ENCODE measurements at places on chromosomes 1 and 21. TPM values are rescaled to one million over a fixed set of nuclear protein-coding genes. Genes with fewer than 3 reads are reported as not detected.

GRCh38 chr1:68162761-68163160 is 69.6 kb downstream of the WLS start:
- DNase-seq = no peak

DNA sequence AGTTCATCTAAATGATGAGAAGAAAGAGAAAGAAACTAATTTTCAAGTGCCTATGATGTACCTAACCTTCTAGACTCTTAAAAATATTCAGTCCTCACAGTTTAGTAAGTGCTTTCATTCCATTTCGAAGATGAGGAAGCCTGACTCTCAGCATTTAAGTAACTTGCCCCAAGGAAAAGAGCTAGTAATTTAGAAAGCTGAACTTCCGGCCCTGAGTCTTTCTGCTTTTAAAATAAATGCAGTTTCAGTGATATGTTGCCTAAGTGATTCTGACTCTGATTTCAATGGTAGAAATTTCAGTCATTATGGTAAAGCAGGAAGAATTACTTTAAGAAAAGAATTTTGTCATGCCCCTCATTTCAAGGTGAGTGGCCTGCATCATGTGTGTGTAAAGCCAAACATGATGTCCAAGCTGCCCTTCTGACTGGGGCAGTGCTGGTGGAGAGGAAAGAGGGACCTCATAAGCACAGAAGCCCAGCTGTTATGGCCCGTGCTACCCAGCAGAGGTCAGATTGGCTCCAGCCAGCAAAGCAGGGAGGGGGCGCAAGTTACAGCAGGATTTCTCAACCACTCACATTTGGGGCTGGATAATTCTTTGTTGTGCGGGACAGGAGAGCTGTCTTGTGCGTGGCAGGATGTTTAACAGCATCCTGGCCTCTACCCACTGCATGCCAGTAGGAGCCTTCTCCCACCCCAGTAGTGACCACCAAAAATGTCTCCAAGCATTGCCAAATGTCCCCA is 10.7 kb downstream of the ATP1A4 start:
- no peak for DNase-seq

DNA sequence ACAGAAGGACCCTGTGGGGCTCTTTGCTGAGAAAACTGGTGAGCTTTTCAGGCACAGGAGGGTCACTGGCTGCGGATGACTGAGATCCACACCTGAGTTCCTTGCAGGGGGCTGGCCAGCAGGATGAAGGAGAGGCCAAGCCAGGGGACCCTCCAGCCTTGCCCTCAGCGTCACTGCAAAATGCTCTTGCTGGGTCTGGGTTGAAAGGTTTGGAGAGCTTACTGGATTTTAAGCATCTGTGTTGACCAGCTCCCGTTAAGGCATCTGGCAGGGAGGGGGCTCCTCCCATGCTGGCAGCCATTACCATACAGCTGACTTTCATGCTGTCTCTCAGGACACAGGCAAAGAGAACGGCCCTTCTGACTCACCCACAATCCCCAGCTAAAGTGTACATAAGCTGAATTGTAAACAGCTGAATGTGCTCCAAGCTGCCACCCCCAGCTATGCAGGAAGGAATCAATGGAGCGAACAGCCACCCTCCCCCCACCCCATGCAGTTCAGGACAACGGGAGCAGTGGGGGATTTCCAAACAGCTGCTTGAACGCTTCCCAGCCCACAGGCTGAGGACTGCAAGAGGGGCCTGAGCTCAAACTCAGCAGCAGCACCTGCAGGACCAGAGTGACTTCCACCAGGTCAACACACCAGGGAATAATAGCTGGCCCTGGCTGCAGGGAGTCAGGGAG is 21.3 kb upstream of the A3GALT2 start:
- peak; percentile 91 for DNase-seq

GRCh38 chr1:248804771-248805681 is 20.7 kb downstream of the SH3BP5L start:
- no peak for DNase-seq

DNA sequence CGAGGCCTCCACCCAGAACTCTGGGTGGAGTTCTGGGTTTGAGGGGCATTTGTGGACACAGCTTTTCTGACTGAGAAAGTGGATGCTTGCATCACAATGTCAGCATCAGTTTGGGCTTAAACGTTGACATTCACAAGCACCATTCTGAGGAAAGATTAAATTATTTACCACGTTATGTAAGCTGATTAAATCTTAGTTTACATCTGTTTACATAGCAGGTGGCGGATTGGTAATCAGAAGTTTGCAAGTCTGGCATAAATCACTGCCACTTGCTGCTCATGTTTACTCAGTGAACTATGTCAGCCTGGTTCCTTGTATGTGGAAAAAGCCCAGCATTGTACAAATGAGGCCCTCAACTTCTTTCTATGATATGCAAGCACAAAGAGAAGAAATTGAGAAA is 310.1 kb downstream of the PAPPA2 start:
- DNase-seq = no peak

The CYP4X1 gene
- total RNA-seq = 34.7 TPM

The CXADR gene
- 127 TPM for total RNA-seq

Measured in prostate gland (tissue), 2 donors.